ENCODE measurements at places on chromosomes 4 and X. TPM values are rescaled to one million over a fixed set of nuclear protein-coding genes. Genes with fewer than 3 reads are reported as not detected.

GRCh38 chr4:19455850-19456602 lies 795.7 kb upstream of the SLIT2 start:
- no peak for DNase-seq

- DNase-seq, result no peak
These were observed 3.4 kb upstream of the USP11 start for GRCh38 chrX:47229427-47229826.

GRCh38 chrX:37420185-37420584 lies 71.0 kb downstream of the PRRG1 start:
- DNase-seq, result no peak

GRCh38 chr4:89368861-89369260 lies 61.3 kb upstream of the GPRIN3 start:
- DNase-seq, result no peak

GRCh38 chrX:70039758-70040157 lies 10.0 kb downstream of the AWAT2 start:
- no peak for DNase-seq

DNA sequence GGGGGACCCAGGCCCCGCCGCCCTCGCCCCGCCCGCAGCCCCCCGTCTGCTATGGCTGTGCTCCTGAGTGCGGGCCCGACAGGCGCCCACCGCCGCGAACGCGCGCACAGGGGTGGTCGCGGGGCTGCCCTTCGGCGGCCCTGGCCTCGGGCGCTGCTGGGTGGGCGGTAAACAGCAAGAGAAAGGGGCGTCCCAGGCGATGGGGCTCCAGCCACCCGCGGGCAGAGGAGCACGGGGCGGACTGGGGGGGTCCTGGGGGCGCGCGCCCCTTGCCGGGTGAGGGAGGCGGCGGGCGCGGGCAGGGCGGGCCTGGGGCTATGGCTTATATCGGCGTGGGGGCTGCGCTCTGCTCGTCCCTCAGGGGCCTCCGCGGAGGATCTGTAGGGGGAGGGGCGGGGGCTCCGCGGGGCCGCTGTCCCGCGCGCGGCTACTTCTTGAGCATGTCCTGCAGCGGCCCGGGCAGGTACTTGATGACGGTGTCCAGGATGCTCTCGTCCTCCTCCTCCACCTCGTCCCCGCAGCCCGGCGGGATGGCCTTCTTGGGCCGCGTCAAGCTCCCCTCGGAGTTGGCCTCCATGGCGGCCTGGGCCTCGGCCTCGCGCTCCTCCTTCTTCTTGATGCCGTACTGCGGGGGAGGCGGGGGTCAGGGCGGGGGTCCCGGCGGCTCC lies 39.7 kb downstream of the CPLX1 start:
- no peak for DNase-seq

GRCh38 chr4:106080376-106080775 lies 185.1 kb downstream of the NPNT start:
- no peak for DNase-seq

DNA sequence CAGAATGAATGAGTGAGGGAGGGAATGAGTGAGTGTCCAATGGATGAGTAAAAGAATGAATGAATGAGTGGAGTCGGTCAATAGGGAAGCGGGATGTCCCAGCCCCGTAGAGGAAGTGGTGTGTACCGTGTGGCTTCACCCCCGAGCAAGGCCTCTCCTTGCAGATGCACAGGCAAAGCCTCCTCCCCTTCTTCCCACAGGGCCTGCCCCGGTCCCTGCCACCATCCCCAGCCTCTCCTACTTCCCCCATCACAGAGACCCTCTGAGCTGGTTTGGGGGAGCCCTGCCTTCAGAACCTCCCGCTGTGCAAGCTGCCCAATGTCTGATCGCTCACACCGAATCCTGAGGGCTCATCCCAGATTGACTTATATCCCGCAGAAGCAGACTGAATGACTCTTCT lies 13.6 kb downstream of the HTRA3 start:
- DNase-seq, result no peak

DNA sequence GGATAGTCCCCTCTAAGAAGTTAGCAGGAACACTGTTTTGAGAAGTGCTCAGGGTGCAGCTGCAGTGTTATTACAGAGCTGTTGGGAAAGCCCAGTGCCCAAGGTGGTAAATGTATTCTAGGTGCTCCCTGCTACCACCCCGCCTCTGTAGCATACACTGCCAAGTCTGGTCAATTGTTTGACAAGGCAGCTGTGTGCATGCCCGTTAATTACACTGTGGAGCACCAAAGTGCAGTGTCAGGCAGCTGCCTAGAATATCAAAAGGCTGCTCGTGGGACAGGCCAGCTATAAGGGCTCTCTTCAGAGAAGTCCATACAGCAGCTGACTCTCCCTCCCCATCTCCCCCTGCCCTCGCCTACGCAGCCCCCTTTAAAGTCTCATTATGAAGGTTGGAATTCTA lies 99.9 kb upstream of the KLHL13 start:
- no peak for DNase-seq

GRCh38 chr4:143700416-143701352 lies at the start of gene FREM3:
TSS of gene FREM3 (minus strand) at chr4:143700675. CDS start at chr4:143700675, 0 bp downstream.
- no peak for DNase-seq

- no peak for DNase-seq
These were observed 11.7 kb downstream of the TLR7 start for GRCh38 chrX:12878536-12878935.

- no peak for DNase-seq
These were observed 42.4 kb downstream of the NAT8L start for GRCh38 chr4:2101346-2102044.

DNA sequence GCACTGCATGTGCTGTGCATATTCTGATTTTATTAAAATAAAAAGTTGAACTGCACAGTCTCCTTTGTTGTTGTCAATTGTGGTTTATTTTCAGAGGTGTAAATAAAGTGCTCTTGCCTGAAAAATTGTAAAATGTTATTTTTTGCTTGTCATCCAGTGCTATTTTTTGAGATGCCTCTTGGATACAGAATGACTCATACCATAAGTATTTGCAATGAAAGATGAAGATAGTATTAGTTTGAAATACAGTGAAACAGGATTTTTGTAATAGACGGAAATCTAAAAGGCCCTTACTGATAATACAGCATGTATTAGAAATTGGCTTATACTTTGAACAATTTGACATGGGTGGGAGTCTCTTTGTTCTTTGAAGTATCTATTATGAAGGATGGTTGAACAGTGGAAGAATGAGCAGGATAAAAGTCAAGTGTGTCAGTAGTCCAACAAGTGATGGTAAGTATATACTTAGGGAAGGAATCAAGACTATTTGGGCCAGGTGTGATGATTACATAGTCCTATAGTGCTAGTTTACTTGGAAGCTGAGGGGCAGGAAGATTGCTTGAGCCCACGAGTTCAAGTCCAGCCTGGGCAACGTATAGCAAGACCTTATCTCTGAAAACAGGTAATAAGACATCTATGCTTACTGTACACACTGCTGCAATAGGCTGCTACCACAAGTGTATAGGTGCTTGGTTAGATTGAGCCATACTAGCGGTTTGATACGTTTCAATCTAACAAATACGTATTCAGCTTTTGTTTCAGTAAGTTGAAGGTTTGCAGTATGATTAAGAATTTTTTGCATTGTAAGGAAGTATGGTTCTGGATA lies 16.4 kb downstream of the DDX3X start:
- DNase-seq, result no peak

DNA sequence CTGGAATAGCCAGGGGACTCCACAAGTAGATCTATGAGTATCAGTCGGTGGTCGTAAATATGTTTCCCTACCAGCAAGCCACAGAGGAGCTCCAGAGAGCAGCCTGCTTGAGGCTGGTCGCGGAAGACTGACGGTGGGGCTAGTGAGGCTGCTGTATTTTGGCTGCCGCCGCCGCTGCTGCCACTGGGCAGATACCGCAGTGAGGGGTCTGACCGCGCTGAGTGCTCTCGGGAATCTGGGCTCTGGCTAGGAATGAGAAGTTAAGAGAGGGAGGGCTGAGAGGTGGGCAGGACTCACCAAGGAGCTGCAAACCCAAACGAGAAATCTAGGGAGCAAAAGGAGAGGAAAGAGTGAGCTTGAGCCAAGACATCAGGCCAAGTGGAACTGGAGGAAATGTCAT lies at the start of gene EXOC1L:
Gene EXOC1L, plus strand, starts transcription at position 157 of the 400 bp plus-strand sequence. Its CDS starts 237 bp downstream, at position 394.
- peak; percentile 59 for DNase-seq

GRCh38 chr4:26030780-26031179 lies 116.8 kb downstream of the SMIM20 start:
- no peak for DNase-seq

DNA sequence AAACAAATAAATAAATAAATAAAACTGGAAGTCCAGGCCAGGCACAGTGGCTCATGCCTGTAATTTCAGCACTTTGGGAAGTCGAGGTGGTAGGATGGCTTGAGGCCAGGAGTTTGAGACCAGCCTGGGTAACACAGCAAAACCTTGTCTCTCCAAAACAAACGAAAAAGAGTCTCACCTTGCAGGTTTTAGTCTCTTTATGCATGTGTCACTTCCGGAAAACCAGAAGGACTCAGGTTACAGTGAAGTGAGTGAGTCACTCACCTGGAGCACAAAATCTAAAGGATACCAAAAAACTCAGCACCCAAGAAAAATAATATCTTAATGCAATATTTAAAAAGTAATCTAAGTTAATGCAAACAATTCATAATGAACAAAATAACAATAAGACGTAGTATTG lies 20.1 kb upstream of the SLC34A2 start:
- no peak for DNase-seq

DNA sequence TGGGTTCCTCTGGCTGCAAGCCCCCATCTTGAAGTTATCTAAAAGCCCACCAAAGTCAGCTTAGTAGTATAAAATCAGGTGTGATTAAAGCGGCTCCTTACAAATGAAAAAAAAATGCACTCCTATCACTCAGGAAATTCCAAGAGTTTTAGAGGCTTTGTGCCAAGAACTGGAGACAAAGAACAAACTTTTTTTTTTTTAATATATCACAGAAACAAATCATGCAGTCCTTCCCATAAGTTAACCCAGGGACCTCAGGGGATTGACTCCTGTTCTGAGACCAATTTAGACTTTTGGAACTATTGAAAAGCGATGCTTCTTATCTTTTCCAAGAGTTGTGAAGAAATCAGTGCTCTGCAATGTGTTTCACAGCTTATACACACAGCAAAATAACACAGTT lies 53.6 kb downstream of the HHIP start:
- DNase-seq, result no peak

GRCh38 chr4:124903995-124904722 lies 191.6 kb upstream of the ANKRD50 start:
- DNase-seq, result peak; percentile 50

- no peak for DNase-seq
These were observed 112.8 kb downstream of the LUZP4 start for GRCh38 chrX:115402299-115402698.

- DNase-seq, result no peak
These were observed 109.1 kb downstream of the PTTG2 start for GRCh38 chr4:38069271-38069760.

- peak; percentile 86 for DNase-seq
These were observed at the start of gene KLHL2 for GRCh38 chr4:165207431-165208220. TSS of gene KLHL2 (plus strand) at chr4:165207561. CDS start at chr4:165207877, 316 bp downstream.

GRCh38 chr4:133162941-133163340 lies 13.8 kb downstream of the PCDH10 start:
- no peak for DNase-seq

DNA sequence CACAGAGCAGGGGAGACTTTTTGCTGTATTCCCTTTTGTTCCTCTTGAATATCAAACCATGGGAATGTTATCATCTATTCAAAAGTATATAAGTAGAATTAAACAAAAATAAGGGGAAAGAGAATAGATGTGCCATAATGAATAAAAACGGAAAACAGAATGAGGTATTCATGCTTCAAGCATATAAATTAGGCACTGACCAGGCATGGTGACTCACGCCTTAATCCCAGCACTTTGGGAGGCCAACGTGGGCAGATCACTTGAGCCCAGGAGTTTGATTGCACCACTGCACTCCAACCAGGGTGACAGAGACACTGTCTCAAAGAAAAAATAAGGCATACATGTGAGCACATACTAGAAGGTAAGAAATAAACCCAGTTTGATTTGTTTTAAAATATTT lies 16.3 kb upstream of the NEUROG2 start:
- DNase-seq, result no peak

Gene COL25A1
- 0.61 TPM for total RNA-seq

Gene SMIM10L2A
- 1.4 TPM for total RNA-seq

Gene SMR3B
- not detected for total RNA-seq

Gene SPANXC
- not detected for total RNA-seq

Gene DUSP9
- total RNA-seq, result not detected

Gene EDA
- total RNA-seq, result 4.8 TPM

Gene CACNA1F
- 0.06 TPM for total RNA-seq

Gene CLGN
- total RNA-seq, result 55.4 TPM

Gene STPG2
- total RNA-seq, result 0.22 TPM

Gene XKRX
- total RNA-seq, result not detected

Gene BMX
- 2.8 TPM for total RNA-seq

Measured in heart left ventricle (tissue), 16 donors.